Activated naive CD8-positive, alpha-beta T cell treated with anti-CD3 and anti-CD28 coated beads, Interleukin-2, amount 10 ng/mL, durations not matched to agents 7 days and 5 days (primary cell): ENCODE measurements at places on chromosomes 1 and 21. TPM values are rescaled to one million over a fixed set of nuclear protein-coding genes. Genes with fewer than 3 reads are reported as not detected.

DNA sequence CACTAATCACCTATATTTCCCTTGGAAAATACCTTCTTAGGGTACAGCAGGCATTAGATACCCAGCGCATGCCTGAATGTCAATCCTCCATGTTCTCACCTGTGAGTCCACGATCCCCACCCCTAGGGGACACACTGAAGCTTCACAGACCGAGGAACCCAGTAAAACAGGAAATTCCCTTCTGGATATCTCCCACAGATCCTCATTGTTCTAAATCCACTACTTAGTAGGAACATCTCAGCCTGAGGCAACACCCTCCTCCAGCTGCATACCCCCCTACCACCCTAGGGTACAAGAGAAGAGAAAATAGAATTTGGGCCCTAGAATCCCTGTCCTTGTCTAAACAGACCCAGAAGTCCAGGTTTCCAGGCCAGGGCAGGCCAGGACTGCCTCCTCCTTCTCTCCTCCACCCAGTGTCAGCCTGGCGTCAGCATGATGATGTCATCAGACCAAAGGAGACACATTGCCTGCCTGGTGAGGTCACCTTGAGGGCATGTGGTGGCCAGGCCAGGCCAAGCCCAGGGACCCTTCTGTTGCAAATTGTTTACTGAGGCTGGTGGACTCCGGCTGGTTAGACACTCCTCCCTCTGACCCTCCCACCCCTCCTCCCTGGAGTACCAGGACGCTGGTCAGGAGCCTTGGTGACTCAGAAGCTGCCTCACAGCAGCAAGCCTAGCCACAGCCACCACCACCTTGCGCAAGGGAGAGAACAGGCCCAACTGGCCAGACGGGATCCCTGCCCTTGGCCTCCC, 6.2 kb downstream of the NECTIN4 start:
- no peak for DNase-seq

- DNase-seq: no peak
These were observed 1.1 kb upstream of the RHOC start for GRCh38 chr1:112708002-112708448.

DNA sequence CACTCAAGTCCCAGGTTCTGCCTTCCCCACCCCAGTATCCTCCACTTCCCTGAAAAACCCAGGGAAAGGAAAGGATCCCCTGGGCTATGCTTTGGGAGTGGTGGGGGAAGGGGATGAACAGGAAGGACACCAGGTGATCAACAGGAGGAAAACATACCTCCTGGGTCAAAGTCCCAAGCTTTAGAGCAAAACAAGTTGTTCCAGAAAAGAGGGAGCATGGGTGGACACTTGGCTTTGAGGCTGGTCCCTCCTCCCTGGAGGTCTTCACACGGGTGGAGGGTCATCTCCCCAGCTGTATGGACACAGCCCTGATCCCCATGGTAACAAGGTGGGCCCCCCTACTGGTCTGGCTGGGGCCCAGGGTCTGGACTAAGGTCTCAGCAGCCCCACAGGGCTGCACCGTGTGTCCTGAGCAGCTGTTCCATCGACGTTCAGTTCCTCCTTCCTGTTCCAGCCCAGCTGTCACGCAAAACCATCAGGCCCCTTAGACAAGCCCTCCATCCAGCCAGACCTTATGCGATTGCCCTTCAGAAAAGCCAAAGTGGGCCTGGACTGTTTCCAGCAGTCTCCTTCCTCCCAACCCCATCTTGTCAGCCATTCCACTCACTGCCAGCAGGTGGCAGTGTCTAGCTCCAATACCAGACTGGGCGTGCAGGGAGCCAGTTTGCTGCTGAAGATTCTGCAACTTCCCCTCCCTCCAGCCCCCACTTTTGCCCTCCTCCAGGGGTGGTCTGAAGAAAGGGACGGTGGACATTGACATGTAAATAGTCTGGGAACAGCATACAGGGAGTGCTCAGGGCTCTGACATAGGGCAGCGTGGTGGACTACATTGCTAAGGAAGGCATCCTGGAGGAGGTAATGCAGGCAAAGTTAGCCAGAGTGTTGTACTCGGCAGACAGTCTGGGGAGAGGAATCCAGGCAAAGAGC, 2.9 kb upstream of the PDZK1IP1 start:
- DNase-seq: peak; percentile 72

- DNase-seq: no peak
These were observed 183.8 kb downstream of the LMO4 start for GRCh38 chr1:87512431-87512830.

- no peak for DNase-seq
These were observed 495 bp downstream of the SYNC start for GRCh38 chr1:32701951-32702598.

- DNase-seq: no peak
These were observed 299.3 kb upstream of the VAMP3 start for GRCh38 chr1:7471836-7472235.

DNA sequence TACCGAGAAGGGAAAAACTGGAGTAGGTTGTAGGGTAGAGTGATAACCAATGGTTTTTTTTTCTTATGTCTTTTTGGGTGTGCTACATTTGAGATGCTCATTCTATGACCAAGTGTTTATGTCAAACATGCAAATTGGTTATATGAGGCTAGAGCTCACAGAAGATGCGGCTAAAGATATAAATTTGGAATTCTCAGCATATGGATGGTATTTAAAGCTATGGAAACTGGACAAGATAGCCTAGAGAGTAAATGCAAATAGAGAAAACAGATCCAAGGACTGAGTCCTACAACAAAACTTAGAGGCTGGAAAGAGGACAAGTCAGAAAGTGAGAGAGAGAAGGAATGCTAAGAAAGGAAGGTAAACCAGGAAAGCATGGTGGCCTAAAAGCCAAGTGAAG, 7.4 kb downstream of the GDAP2 start:
- DNase-seq: no peak

DNA sequence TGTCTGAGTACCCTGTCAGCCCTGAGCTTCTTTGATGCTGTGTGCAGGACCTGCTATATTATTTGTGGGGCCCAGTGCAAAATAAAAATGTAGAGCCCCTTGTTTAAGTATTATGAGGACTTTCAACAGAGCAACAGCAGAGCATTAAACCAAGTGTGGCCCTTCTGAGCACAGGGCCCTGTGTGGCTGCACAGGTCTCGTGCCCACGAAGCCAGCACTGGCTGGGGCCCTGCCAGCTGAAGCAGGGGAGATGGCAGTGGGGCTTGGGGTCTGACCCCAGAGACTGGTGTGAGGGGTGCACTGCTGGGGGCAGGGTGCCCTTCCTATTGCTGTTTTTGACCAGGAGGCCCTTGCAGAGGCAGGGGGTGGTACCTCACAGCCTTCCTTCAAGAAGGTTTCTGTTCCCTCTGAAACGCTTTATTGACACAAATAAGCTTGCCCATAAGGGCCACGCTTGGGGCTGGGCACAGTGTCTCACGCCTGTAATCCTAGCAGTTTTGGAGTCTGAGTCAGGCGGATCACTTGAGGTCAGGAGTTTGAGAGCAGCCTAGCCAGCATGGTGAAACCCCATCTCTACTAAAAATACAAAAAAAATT, 2.2 kb upstream of the SEMA4A start:
- DNase-seq: no peak

DNA sequence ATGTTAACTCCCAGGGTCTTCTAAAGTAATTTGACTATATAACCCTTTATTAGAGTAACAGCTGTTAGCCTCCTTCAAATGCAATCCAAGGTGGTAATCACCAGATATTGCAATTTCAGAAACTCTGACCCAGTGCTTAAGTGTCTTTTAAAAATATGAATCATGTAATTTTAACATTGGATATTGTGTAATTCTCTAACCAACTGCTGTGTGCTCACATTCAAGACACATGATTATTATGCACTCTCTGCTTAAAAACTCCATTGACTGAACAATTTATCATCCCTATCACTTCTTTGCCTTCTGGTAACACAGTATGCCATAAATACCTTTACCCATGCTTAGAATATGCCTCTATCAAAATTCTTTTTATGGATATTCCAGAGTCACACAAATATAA, 537.4 kb upstream of the RGS18 start:
- DNase-seq: no peak

DNA sequence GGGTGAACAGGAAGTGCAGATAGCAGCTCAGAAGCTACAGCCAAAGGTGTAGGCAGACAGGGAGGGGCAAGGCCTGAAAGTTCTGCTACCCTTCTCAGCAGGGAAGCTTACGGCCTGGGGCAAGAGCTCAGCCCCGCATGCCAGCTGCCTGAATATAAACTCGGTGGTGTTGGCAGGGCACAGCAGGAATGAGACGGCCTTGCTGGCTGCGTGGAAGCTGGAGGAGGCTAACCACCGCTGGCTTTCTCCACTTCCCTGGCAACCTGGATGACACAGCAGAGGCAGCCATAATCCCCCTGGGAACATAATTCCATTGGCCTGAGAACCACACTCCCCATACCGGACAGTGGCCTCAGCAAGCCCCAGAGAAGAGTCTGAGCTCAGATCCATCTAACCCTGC, 81.9 kb upstream of the PRRC2C start:
- no peak for DNase-seq

DNA sequence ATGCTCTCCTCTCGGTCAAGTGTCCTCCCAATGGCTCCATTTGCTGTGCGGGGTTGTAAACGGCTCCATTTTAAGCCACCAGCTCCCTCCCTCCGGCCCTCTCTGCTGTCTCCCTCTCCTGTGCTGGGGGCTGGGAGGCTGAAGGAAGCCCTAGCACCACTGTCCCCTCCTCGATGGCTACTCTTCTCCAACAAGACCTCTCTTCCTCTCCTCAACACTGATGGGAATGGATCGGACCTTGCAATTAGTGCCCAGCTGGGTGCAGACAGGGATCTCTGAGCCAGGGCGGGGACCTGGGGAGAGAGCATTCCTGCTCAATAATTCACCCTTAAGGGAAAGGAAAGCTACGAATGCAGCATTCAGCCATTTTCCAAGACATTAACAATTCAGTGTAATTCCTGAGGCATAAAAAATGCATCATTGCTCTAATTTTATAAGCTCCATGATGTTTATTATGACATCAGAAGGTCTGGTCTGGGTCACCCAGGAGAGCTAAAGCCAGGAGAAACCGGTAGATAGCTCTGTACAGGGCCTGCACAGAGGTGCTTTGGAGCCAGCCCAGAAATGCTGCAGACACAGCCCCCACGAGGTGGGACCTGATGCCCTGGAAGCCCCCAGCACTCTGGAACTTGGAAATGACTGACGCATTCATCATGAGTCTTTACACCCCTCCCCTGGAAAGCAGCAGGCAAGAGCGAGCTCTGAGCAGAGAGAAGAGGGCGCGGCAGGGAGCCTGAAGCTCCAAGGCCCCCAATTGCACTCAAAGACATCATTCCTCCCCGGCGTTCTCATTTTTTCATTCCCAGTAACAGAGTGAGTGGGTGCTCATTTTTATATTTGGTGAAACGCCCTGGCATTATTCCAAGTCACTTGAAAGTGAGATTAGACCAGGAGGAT, 76.2 kb upstream of the VAMP3 start:
- DNase-seq: no peak

DNA sequence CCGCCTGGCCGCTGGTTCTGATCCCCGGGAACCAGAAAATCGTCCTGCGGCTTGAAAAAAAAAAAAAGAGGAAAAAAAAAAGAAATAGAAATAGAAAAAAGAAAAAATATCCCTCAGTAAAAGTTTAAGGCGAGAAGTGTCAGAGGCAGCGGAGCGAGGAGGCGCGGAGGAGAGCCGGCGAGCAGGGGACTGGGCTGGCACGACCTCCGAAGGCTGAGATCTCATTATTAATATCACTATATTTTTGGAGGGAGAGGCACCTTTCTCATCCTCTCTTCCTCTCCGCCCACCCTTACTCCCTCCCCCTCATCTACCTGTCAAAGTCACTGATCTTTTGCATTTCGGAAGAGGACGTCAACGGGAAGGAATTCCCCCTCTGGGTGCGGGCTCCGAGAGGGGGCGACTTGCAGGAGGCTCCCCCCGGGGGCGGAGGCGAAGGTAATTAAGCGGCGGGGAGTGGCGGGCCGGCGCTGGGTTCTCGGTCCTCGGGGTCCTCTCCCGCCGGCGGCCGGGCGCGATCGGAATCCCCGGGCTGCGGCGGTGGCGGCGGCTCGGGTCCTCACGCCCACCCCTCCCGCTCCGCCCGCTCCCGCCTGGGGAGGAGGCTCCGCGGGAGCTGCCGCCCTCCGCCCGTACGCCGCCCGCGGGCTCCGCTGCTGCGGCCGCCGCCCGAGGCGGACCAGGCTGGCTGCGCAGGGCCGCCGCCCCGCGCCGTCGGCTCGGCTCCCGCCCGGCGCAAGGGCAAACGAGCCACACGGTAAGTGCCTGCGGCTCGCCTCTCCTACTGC, at the start of gene NTNG1:
NTNG1 (plus strand) TSS at position 337 of the 788 bp plus-strand sequence.
- peak; percentile 43 for DNase-seq

GRCh38 chr1:101221945-101222429, 14.8 kb upstream of the S1PR1 start:
- DNase-seq: no peak

GRCh38 chr1:191953526-191953925, 204.7 kb upstream of the RGS18 start:
- DNase-seq: no peak

- no peak for DNase-seq
These were observed 69.3 kb downstream of the EPB41 start for GRCh38 chr1:28983509-28984310.

GRCh38 chr1:28950449-28950848, 36.1 kb downstream of the EPB41 start:
- no peak for DNase-seq

DNA sequence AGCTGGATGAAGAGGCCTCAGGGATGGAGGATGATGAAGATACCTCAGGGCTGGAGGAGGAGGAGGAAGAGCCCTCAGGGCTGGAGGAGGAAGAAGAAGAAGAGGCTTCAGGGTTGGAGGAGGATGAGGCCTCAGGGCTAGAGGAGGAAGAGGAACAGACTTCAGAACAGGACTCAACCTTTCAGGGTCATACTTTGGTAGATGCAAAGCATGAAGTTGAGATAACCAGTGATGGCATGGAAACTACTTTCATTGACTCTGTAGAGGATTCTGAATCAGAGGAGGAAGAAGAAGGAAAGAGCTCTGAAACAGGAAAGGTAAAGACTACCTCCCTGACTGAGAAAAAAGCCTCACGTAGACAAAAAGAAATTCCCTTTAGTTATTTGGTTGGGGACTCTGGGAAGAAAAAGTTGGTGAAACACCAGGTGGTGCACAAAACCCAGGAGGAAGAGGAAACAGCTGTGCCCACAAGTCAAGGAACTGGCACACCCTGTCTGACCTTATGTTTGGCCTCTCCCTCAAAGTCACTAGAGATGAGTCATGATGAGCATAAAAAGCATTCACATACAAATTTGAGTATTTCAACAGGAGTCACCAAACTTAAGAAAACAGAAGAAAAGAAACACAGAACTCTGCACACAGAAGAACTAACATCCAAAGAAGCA, 15.4 kb downstream of the L1TD1 start:
- no peak for DNase-seq

Gene BGLAP
- 3.3 TPM for total RNA-seq

Gene TBX15
- not detected for total RNA-seq

Gene SPOCD1
- 0.36 TPM for total RNA-seq
